PC-9 (cell line): ENCODE measurements at places on chromosomes 12 and 14. TPM values are rescaled to one million over a fixed set of nuclear protein-coding genes. Genes with fewer than 3 reads are reported as not detected.

DNA sequence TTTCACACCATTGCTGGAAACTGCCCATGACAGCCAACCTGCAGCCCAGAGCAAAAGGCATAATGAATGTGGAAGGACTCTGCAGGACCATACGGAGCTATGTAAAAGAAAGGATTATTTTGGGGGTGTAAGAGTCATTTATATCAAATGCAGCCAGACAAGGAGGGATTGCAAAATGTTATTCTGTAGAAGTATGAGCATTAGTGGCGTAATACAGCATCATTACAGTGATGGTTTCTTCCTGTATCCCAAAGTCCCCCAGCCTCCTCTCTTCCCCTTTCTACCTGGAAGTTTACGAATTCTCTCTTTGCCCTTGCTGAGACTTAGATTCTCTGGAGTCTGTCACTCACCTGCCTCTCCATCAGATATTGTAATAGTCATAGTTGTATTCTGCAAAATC lies 89.9 kb downstream of the BORCS5 start:
- DNase-seq, result no peak

GRCh38 chr12:99267038-99267437 lies 380.5 kb upstream of the GARIN6 start:
- no peak for DNase-seq

GRCh38 chr12:5567016-5567725 lies 135.3 kb downstream of the NTF3 start:
- DNase-seq, result no peak

DNA sequence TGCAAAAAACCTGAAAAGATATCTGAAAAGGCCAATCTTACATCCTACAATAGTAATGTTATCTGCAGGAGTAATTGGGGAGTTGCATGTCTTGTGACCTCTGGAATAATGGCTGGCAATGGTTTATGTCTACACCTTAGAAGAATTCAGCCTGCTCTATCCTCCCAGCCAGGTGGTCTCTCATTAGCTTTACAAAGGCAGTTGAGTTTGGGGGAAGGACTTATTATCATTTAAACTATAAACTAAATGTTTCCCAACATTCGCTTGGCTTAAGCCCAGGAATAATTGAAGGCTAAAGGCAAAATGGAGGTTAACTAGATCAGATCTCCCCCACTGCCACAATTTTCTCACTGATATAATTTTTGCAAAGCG lies 158.4 kb upstream of the SFSWAP start:
- DNase-seq, result no peak

- DNase-seq, result no peak
These were observed 84.9 kb downstream of the SLC25A21 start for GRCh38 chr14:37087520-37087919.

Gene CYP46A1
- not detected in 2 replicates for total RNA-seq

Gene RBMS2
- total RNA-seq, result 44.7 and 81.8 TPM in 2 replicates

Gene B3GNT4
- total RNA-seq, result 2.8 and 3.1 TPM in 2 replicates

Gene KDM2B
- 43.6 and 45.1 TPM in 2 replicates for total RNA-seq
